NCI-H1436 treated with DMSO at 0.1 percent for 48 hours (cell line): ENCODE measurements at places on chromosomes 1 and 21.

DNA sequence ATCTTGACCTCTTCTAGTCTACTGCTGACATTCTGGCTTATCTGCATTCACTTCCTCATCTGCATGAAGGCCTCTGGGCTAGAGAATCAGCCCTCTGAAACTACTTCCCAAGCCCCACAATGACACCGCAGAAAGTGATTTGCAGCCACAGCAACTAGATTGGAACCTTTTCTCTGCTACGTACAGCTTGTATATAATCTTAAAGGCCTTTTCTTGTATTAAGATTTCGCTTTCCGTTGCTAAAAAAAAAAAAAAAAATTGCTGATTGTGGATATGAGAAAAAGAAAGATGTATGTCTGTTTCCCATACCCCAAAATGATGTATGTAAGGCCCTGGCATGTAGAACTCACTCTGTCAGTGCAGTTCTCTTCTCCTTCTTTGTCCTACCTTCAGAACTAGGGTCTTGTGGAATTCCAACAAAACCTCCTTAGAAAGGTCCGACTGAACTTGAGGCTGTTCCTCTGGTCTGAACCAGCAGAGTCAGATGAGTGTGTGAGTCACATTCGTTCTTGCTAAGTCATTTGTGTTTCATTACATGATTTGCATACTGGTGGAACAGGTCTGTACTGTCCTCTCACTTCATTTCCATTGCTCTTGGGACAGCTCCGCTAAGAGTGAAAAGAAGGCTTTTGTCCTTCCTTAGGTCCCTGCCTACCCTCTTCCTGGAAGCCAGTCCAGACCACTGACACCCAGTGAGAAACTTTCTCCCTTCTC, 62.7 kb downstream of the PLPP3 start:
- DNase-seq: no peak

DNA sequence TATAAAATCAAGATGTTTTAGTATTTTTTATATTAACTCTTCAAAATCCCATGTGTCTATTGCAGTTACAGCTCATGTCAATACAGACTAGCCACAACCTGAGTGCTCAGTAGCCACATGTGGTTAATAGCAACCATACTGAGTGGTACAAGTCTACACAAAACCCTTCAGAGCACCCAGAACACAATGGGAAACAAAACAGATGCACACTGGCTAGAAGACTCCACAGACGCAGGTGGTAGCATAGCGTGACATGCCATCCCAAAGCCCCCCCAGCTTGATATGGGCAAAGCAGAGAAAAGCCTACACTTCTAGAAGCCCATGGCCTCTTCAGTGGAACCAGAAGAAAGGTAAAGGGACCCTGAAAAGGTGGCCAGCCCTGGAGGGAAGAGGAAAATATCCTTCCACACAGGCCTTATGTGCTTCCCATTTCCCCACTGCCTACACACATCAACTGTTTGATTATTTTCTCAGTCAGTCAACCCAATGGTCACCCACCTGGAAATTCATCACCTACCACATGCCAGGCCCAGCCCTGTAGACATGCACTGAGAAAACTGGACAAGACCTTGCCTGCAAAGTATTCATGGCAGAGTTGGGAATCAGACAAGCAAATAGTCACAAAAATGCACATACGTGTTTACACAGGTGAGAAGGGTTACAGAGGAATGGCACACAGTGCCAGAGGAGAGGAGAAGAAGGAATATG, 175.0 kb downstream of the VAV3 start:
- no peak for DNase-seq

GRCh38 chr1:231694465-231695077, 68.0 kb downstream of the DISC1 start:
- DNase-seq: no peak

GRCh38 chr1:201594575-201595245, 55.8 kb downstream of the NAV1 start:
- DNase-seq: no peak

- peak; percentile 74 for DNase-seq
Observed at GRCh38 chr1:240091614-240092300, at the start of gene FMN2. Gene FMN2 (plus strand): TSS chr1:240091883. CDS start chr1:240092110, 227 bp downstream.

DNA sequence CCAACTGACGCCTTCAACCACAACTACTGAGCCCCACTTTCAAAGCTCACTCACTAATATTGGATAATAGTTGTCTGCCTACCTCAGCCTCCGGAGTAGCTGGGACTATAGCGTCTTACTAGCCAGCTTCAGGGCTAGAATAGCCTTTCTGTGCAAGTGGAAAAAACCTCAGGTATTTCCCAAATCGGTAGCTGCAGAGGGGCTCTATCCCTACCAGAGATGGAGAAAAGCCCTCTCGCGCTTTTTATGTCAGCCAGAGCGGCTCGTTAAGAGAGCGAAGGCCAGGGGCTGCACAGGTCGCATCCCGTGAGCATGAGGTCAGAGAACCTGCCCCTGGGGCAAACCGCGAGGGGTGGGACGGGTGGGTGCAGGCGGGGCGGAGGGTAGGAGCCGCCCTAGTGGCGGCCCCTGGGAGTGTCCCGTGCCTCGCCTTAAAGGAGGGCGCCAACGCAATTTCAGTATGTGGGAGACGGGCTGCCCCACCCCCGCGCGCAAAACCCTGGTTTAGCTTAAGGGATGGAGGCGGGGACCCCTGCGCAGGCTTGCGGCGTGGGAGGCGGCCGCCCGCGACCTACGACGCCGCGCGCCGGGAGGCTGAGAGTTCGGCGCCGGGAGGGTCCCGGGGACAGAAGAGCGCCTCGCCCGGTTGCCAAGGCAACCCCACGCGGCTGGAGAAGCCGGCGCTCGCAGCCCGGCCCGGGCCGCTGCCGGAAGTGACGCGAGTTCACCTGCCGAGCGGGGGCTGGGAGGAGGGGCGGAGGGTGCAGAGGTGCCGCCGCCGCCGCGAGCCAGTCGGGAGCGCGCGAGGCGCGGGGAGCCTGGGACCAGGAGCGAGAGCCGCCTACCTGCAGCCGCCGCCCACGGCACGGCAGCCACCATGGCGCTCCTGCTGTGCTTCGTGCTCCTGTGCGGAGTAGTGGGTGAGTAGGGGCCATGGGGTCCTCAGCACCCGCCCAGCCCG, at the start of gene CXADR:
TSS of gene CXADR (plus strand) at position 791 of the 961 bp plus-strand sequence. CDS start at position 878, 87 bp downstream.
- peak; percentile 59 for DNase-seq

DNA sequence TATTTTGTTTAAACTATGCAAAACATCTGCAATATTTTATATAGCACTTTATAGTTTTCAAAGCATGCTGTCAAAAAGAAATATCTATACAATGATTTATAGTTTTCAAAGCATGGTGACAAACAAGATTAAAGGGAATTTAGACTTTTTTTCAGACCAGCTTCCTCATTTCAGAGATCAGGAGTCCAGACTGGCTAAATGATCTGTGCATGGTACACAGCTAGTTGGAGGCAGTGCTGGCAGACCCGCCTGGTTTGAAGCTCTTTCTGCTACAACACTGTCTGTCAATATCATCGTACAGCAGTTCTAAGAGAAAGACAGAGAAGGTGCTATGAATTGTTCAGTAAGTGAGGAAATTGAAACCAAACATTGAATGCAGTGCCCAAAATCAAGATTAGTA, 479.0 kb downstream of the PTBP2 start:
- DNase-seq: no peak

- no peak for DNase-seq
Observed at GRCh38 chr1:8661185-8662110, 156.0 kb downstream of the RERE start.

DNA sequence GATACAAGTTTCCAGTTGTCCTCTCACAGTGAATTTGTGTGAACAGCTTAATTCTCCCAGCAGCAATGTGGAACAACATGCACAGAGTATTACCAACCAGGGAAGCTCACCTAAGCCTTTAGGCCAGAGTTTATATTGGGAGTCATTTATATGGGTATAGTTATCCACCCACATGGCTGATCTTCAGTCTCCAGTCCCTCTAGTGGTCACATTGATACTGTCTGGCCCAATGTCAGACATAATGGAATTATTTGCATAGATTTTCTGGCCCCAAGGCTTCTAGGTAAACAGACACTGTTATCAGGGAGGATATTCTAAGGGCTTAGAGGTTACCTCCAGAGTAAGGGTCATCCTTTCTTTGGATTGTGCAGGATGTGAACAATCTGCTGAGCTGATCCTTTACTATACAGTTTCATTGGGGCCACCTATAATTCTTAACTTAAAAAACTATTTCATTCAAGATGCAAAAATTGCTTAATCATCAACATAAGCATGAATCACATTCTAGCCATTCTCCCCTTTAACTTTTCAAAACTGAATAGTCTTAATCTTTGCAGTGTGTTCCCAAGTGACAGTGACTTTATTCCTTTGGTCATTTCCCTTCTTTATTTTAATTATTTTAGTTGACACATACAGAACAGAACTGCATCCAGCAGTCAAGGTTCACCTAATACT, 210.9 kb downstream of the LTN1 start:
- DNase-seq: no peak

- DNase-seq: no peak
Observed at GRCh38 chr1:47765742-47766485, 231.3 kb downstream of the TRABD2B start.

GRCh38 chr1:228669242-228669585, 66.1 kb upstream of the RHOU start:
- DNase-seq: no peak

GRCh38 chr1:156510709-156511108, 10.1 kb upstream of the MEF2D start:
- no peak for DNase-seq

GRCh38 chr21:42396799-42397745, 1.2 kb upstream of the TMPRSS3 start:
- peak; percentile 2 for DNase-seq

- no peak for DNase-seq
Observed at GRCh38 chr1:18653916-18654315, 23.3 kb downstream of the PAX7 start.

DNA sequence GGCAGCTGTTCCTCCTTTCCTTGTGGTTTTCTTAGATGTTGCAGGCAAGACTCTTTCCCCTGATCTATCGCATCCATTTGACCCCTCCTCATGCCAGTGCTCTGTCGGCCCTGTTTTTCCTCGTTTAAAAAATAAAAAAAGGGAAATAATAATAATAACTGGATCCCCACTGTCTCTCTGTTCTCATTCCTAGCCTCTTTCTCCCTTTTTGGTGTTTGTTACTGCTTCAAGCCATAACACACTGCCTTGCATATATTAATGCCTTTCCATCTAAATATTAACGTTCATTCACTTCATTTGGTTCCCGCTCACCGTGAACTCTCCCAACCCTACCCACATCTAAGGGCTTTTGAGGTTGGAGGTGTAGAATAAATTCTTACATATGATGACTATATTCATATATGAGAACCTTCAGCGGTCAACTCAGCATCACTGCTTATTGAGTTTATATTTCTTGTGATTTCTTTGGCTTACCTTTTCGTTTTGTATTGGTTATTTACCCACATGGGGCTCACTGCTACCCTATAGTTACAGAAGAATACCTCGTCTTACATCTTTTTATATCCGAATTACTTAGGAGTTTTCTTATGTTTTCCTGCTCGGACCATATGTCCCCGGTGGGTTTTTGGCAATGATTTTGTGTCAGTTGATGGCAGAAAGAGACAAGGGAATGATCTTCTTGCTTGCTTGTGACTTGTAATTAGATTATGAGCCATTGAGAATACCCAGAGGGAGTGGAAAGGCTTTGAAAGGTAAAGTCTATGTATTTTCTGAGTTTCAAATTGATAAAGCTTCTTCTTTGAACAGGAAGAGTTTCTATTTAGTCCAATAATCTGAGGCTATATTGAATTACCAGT, 805 bp downstream of the ATG4C start:
- no peak for DNase-seq

GRCh38 chr1:184340984-184341383, 45.8 kb upstream of the C1orf21 start:
- DNase-seq: no peak

DNA sequence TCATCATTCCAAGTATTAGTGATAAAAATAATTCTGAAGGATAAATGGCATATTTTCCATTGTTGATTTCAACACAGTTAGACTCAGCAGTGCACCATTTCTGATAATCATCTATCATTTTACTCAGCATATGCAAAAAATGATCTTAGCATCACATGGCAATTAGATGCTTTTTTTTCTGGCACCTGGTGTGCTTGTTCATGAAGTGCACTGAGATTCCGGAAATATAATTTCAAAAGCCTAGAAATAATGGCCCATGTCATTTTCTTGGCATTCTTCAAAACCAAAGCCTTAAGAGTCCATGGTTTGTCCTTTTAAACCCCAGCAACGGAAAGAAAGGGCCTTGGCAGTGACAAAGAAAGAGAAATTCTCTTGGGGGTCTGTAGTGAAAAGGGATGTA, 278.8 kb downstream of the KIF26B start:
- DNase-seq: peak; percentile 30

- DNase-seq: no peak
Observed at GRCh38 chr1:5720045-5720444, 272.2 kb downstream of the NPHP4 start.

- DNase-seq: no peak
Observed at GRCh38 chr1:44714944-44715571, 15.9 kb downstream of the RNU5D-1 start.

DNA sequence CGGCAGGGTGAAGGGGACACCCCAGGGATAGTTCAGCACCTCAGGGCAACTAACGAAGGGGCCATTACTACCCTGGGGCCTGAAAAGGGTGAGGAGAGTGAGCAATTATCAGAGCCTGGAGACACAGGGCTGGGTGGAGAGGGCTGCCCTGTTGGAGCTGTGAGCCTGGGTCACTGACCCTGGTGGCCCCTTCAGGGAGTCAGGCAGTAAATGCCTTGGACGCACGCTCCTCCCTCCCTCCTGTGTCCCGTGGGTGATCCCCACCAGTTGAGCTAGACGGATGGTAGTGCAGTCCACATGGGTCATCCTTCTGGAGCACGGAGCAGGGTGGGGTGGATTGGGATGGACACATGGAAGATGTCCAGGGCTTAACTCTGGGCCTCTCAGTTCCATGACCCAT, 305.3 kb downstream of the PTPRU start:
- no peak for DNase-seq

DNA sequence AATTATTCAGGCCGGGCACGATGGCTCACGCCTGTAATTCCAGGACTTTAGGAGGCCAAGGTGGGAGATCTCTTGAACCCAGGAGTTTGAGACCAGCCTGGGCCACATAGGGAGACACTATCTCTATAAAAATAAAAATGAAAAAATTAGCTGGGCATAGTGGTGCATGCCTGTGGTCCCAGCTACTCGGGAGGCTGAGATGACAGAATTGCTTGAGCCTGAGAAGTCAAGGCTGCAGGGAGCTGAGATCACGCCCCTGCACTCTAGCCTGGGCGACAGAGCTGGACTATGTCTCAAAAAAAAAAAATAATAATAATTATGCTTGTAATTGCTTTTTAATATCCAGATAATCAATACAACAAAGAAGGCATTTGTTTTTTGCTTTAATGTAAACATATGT, 91.3 kb downstream of the RIPK4 start:
- no peak for DNase-seq

DNA sequence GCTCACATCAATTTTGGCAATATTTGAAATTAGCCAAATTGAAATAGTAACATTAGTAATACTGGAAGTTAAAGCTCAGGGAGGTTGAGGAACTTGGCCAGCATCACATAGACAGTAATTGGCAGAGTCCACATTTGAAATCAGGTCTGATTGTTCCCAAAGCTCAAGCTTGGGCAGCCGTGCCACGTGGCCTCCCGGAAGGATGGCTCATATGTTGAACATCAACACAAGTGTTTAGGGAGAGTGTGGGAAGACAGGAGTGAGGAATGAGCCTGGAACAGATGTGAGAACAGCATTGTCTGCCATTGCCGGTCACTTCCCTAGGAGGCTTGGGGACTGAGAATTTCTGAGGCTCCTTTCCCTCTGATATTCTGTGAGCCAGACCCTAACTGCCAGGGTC, 40.2 kb upstream of the RBM15 start:
- no peak for DNase-seq
